ENCODE measurements at places on chromosomes 1 and 21. TPM values are rescaled to one million over a fixed set of nuclear protein-coding genes. Genes with fewer than 3 reads are reported as not detected.

The FHAD1 gene
- total RNA-seq = 2.6 TPM

The ACKR1 gene
- 29.5 TPM for total RNA-seq

- DNase-seq = no peak
Observed at GRCh38 chr1:111699268-111699667, 39.9 kb downstream of the INKA2 start.

GRCh38 chr1:227766015-227766634 lies 30.9 kb downstream of the SNAP47 start:
- no peak for DNase-seq

DNA sequence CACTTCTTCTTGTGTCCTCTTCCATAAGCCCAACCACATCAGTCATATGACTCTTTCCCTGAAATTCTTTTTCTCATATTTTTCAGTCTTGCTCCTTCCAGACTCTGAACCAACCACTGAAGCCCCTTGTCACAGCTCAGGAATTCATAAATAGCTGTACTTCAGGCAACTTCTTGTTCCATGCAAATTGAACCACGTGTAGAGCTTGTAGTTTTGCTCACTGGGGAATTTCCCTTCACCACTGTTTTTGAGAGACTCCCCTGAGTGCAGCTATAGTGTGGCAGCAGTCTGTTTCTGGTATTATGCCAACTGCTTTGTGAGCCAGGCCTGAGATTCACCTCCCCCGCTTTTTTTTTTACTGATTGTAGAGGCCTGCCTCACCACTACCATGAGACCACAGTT lies 150.3 kb upstream of the SPAG17 start:
- no peak for DNase-seq

DNA sequence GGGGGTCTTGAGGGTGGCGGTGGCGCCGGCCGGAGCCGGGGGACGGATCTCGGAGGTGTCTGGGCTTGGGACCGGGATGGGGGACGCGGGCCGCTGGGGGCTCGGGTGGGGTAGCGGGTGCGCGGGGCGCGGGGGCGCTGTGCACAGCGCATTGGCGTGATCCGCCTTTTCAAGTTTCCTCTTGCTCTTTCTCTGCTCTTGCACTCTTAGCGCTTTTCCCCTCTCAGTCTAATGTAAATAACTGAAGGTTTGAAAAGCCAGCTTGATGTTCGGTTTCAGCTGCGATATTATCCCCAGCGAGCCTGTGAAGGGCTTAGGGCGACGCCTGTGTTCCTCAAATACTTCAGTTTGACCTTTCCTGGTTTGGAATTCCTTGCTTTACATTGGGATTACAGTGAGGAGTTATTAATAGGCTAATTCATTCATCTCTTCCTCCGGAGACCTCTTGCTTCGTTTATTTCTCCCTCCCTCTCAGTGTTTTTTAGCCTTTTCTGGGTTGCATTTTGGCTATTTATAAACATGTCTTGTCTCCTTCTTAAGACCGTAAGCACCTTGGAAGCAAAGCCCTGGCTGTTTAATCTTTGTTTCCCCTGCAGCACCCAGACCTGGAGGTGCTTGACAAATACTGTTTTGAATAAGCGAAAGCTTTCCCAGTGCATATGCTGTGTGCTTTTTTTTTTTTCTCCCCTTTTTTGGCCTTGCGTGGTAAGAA lies 693 bp downstream of the RAB4A start:
- DNase-seq = no peak

DNA sequence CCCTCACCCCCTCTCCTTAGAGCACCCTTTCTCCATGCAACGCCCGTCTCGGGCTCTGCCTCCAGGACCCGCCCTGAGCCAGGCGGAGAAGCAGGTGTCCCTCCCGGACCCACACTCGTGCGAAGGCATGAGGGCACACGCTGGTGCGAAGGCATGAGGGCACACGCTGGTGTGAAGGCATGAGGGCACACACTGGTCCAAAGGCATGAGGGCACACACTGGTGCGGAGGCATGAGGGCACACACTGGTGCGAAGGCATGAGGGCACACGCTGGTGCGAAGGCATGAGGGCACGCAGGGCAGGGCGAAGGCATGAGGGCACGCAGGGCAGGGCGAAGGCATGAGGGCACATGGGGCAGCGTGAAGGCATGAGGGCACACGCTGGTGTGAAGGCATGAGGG lies 5.8 kb upstream of the TMEM52 start:
- DNase-seq = no peak

GRCh38 chr1:153786038-153786790 lies 11.0 kb downstream of the SLC27A3 start:
- DNase-seq = no peak

- DNase-seq = no peak
Observed at GRCh38 chr1:235078480-235079381, 49.9 kb downstream of the TOMM20 start.

- no peak for DNase-seq
Observed at GRCh38 chr1:64861611-64862010, 104.7 kb downstream of the JAK1 start.

All from dorsolateral prefrontal cortex (tissue), 122 donors.